ENCODE measurements at places on chromosomes 7 and 10.
A peak's percentile ranks its signal among the peaks of the same experiment; 100 is the strongest.

- no peak for DNase-seq
Observed at GRCh38 chr7:28565980-28566379, 153.7 kb downstream of the CREB5 start.

DNA sequence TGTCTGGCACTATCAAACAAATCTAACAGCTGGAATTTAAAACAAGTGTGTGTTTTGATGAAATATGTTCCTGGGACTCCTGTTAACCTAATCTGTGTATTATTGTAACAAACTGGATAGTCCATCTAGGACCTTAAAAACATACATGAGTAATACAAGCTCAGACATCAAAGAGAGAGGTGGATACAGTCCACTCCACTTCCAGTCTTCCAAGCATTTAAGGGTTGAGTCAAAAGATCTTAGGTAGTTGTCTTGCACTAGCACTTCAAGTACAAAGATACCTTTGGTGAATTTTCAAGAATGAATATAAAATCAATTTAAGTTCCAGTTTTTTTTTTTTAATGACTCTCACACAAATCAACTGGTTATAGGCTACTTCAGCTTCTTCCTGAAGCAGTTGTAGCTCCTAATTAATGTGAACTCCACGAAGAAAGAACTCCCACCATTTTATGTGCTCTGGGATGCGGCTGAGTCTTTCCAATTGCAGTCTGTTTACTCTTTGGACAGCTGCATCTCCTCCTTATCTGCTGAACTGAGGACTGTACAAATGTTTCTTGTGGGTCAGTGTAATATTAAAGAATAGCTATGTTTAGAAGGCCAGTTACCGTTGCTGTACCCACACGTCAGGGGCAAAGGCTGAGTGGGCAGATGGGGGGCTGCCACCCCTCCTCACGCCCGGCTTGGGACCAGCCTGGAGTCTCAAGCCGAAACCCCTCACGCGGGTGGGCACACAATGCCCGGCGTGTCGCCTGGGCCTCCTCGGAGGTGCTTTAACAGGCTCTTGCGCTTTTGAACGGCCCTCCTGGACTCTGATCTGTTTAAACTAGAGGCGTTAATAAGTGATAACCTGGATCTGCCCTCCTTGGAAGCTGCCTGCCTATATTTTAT, 2.9 kb upstream of the IGF2BP3 start:
- DNase-seq, result no peak

GRCh38 chr7:80207501-80207900, 72.9 kb downstream of the GNAI1 start:
- DNase-seq, result no peak

- no peak for DNase-seq
Observed at GRCh38 chr7:88985295-88985694, 189.8 kb upstream of the TEX47 start.

DNA sequence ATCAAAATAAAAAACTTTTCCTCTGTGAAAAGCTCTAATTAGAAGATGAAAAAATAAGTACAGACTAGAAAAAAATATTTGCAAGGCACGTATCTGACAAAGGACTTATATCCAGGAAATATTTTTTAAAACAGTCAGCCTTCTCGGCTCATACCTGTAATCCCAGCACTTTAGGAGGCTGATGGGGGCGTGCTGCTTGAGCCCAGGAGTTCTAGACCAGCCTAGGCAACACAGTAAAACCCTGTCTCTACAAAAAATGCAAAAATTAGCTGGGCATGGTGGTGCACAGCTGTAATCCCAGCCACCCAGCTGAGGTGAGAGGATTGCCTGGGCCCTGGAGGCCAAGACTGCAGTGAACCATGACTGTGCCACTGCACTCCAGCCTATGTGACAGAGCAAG, 542.8 kb downstream of the PARD3 start:
- DNase-seq, result no peak

DNA sequence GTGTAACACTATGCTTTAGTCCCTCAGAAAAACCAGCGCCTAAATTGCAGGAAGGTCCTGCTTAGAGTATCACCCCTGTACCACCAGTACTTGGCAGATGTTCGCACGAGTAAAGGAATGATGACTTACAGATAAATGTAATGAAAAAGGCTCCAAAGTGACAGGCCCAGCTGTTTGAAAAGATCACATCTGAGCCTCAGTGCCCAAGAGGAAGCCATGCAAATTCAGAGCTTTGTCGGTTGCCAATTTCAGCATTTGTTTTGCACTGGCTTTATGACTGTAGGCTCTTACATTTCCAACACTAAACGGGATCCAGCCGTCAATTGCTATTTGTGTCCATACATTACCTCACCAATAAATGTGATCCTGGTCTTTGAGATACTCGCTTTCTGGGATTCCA, 60.6 kb upstream of the GAD2 start:
- no peak for DNase-seq

- DNase-seq, result peak; percentile 28
Observed at GRCh38 chr7:117875566-117875965, 2.3 kb upstream of the CTTNBP2 start.

DNA sequence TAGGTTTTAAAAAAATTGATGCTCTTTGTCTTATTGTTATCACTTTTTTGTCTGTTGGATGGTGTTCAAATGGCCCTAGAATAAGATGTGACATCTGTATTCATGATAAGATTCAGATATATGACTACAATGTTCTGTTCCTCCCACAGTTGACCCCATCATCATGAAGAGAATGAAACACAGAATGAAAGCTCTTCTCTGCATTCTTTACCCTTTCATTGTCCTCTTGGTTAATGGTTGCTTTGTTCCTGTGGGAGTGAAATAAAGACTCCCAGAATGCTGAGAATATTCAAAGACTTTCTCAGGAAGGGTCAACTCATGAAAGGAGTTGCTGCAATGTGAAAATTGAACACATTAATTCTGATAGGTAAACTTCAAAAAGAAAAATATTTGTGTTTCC, 1015.8 kb downstream of the SORCS3 start:
- DNase-seq, result no peak

GRCh38 chr7:74230446-74231231, 20.8 kb downstream of the LAT2 start:
- DNase-seq, result no peak

GRCh38 chr7:36261019-36261754, 108.1 kb downstream of the EEPD1 start:
- DNase-seq, result no peak

DNA sequence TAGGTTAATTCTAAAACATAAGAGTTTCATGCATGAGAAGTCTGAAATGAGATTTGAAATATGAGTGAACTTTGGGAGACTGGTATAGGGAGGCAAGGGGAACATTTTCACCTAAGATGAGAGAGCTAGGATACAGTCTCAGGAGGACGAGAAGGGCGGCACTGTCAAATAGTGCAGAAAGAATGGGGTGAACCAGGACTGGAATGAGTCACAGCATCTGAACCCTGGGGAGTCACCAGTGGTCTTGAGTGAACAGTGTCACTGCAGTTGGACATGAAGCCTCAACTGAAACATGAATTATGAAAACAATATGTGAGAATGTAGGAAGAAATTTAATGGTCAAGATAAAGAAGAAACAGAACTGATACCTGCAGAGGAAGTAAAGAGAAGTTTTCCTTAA, 33.8 kb downstream of the GNG11 start:
- DNase-seq, result no peak

- no peak for DNase-seq
Observed at GRCh38 chr10:70302292-70302691, 18.5 kb upstream of the NPFFR1 start.

- no peak for DNase-seq
Observed at GRCh38 chr7:5598769-5599371, 175.2 kb upstream of the TNRC18 start.

DNA sequence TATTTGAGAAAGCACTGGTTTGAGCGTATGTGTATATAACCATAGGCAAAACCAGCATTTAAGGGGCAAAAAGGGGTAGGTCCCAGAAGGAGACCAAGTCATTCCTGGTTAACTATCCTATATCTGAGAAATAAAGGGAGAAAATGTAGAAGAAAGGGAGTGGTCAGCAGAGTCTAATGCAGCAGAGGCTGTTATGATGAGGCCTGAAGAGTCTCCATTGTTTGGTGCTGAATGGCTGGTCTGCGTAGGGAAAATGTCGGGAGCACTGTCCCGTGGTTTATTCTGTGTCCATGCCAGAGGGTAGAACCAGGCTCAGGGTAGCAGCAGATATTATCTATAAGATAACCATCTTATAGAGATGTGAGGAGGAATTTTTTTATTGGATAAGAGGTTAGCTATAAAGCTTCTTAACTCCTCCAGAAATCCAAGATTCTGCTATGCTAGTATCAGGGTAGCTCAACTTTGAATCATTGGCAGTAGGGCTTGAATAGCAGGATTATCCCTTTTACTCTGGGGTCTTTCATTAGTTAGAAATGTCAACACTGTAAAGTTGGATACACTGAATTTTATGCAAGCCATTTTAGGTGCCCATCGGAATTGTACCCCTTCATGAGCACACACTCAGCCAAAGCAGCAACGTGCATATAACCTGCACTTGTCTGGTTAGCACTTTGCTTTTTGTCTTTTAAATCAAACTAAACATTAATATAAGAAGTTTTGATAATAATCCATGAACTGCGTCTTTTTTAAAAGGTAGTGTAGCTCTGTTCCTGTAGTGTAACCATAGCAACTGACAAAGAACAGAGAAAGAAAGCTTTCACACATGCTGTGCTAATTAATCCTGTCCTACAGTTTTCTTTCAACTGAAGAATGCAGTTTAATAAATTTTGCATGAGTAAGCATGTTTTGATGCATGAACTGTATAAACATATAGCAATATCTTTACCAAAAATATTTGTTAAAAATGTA, 312.0 kb upstream of the FZD1 start:
- DNase-seq, result no peak

- no peak for DNase-seq
Observed at GRCh38 chr7:83751217-83751616, 102.3 kb upstream of the SEMA3E start.

DNA sequence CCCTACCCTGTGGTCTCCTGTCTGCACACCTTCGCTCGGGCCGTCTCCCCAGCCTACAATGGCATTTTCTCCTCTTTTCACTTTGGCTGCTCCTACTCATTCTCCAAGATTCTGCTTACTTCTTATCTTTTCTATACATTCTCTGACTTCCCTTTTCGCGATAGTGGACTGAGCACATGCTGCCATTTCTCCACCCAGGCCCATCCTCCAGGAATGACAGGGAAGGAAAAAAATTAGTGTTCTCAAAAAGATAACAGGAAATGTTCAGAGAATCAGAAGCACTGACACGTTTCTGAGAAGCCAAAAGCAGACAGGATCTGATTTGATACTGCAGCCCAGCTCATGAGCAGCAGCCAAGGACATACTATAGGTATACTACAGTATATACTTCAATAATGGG, 6.4 kb upstream of the ANXA11 start:
- no peak for DNase-seq

- no peak for DNase-seq
Observed at GRCh38 chr7:103664577-103664976, 218.6 kb upstream of the SLC26A5 start.

DNA sequence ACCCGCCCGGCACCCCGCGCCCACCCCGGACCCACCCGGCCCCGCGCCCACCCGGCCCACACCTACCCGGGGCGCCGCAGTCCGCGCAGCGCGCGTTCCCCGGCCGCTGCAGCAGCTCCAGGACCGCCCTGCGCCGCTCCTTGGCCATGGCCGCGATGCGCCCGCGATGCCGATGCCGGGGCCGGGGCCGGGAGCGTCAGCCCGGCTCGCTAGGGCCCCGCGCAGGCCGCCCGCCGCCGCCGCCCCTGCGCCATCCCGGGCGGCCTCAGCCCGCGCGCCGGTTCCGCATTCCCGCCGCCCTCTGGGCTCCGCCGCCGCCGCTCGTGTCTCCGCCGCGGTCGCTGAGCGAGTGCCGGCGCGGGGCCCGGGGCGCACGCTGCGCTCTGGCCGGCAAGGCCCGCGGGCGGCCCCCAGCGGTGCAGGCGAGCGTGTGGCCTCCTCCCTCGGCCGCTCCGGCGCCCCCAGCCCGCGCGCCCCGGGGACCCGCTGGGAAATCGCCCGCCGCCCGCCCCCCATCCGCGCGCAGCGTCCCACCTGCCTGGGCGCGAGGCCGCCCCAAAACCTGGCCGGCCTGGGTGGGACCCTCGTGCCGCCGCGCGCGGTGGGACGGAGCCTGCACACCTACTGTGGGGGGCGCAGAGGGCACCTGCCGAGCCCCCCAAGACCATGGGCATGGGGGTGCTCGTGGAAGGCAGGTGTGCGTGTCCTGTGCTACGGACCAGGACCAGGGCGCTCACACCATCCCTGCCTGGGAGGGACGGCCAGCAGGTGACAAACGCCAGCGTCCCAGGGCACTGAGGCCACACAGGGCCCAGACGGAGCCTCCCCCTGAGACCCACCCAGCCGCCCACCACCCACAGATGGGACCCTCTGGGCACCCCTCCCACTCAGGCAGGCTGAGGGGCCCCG, at the start of gene ADAP1:
TSS of gene ADAP1 (minus strand) at position 351 of the 909 bp plus-strand sequence. CDS start at position 148, 203 bp downstream.
- peak; percentile 23 for DNase-seq

- DNase-seq, result no peak
Observed at GRCh38 chr7:94178230-94178629, 174.1 kb upstream of the BET1 start.

GRCh38 chr7:37705976-37706375, 22.4 kb downstream of the GPR141 start:
- DNase-seq, result no peak

GRCh38 chr7:42843205-42843800, 68.6 kb downstream of the C7orf25 start:
- DNase-seq, result peak; percentile 19

DNA sequence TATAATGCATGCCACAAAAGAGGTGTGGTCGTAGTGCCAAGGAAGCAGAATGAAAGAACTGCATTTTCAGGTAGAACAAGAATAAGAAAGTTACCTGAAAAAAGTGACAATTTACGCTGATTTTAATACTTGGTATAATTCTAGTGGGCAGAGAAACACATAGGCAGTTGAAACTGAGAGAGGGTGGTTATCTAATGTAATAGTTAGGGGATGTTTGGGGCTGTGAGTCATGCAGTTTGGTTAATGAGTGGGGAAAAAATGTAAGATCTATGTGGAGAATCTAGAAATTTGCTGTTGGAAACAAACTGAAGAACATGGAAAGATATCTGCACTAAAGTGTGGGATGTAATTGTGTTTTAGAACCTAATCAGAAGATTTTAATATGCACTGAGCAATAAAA, 33.7 kb downstream of the ZNF37A start:
- DNase-seq, result no peak

DNA sequence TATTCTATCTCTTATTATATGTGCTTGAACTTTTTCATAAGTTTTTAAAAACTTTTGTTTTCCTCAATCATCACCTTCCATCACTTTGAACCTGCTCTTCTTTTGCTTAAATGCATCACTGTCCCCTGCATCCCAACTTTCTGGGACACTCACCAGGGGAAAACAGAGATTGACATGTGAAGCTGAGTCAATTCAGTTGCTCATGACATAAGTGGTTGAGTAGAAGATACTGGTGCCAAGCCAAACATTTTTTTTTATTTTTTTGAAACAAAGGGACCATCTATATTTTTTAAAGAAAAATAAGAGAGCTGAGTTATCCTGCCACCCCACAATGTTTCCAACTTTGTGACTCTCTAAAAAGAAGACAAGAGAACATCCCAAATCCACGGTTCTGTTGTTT, 61.8 kb upstream of the AHR start:
- DNase-seq, result no peak

DNA sequence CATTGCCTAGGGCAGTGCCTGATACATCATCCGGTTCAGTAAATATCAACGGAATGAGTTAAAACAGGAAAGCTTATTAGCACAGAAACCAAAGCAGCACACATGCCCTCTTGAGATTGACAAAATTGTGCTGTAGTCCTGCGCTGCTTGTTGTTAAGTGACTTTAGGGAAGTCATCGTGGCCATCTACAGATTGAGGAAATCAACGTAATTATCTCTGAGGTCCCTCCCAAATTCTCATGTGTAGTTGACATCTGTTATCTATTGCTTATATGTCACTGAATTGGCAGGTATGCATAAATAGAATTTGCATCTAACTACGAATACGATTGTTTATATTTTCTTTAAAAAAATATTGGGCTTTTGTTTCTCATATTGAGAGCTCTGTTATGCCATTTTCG, 3.5 kb upstream of the GNB2 start:
- DNase-seq, result no peak

Measured in hypothalamus (tissue), 51 donors.